ENCODE measurements at places on chromosomes 4 and X. TPM values are rescaled to one million over a fixed set of nuclear protein-coding genes. Genes with fewer than 3 reads are reported as not detected.

DNA sequence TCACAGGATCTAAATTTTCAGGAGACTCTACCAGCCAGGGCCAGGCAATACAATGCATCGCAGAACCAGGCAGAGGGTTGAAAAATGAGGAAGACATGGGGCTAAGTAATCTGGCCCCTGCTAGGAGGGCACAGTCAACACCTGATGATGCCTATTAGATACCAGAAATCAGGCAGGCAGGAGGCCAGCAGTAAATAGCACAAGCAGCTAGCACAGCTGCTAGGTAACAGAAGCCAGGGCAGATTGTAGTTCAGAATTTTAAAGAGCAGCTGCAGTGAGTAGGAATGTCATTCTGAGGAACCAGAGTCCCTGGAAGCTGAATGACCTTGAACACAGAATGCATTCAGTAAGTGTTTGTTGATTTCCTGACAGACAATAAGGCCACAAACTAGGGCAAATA lies 38.8 kb upstream of the TRPC5OS start:
- no peak for DNase-seq

GRCh38 chr4:38865445-38865844 lies 2.2 kb upstream of the FAM114A1 start:
- no peak for DNase-seq

DNA sequence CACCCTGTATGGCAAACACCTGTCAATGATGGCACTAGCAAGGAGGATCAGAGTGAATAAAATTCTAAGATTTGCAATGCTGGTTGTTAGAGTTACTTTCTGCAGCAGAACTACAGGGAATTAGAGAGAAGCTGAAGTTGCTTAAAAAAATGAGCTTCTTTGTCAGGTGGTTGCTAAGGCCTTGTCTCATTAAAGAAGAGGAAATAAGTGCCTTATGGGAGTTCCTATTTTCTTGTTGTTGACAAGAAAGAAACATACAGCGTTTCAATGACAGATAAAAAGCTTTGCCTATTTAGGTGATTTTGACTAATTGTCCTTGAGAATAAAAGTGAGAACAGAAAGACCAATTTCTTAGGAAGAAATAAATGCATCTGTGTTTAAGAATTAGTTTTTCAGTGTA lies 106.0 kb upstream of the ARHGAP24 start:
- no peak for DNase-seq

DNA sequence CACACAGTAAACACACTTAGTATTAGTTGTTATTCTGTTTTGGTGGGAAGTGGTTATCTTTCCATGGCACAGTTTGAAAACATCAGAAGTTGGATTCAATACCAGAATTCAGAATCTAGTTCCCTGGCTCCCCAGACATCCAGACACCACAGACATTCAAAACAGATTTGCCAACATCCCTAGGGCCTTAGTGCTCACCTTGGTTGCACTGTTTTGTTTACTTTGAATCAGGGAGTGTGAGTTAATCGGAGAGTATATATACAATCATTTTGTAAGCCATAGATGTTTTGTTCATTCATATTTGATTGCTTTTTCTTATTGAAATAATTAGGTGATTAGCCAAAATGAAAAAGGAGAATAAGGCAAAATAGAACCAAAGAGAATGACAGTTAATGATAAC lies 324.7 kb upstream of the CLNK start:
- no peak for DNase-seq

The TLR7 gene
- 0.06 TPM for total RNA-seq

The BMX gene
- total RNA-seq, result 0.06 TPM

- no peak for DNase-seq
Observed at GRCh38 chr4:13399257-13399656, 84.9 kb downstream of the RAB28 start.

The CFAP99 gene
- not detected for total RNA-seq

GRCh38 chr4:4477391-4477790 lies 64.5 kb downstream of the STX18 start:
- peak; percentile 41 for DNase-seq

The QDPR gene
- 30.5 TPM for total RNA-seq

DNA sequence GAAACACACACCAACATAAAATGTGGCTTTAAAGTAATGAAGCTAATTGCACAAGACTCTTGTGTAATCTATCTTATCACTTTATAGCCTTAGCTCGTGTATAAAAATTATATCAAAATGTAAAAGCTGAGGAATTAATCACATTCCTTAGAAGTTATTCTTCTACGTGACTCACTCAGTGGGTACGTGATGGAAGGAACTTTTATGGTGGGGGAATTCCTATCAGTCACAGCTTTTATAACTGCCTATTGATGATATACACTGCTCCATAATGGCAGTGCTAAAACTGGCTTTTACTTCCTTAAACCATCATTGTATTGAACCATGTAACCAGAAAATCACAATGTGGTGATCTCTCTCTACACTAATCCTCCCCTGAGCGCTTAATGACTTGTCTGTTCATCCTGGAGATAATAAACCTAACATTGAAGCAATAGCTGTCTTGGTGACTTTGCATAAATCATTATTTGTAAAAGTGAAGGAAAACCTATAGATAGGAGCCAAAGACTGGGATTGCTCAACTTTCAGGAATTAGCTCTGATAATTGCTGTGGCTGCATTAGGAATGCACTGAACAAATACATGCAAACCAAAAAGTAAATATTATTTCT lies 276.7 kb downstream of the GBA3 start:
- DNase-seq, result peak; percentile 29

The CXorf65 gene
- total RNA-seq, result not detected

- no peak for DNase-seq
Observed at GRCh38 chr4:94477227-94477626, 25.5 kb downstream of the PDLIM5 start.

DNA sequence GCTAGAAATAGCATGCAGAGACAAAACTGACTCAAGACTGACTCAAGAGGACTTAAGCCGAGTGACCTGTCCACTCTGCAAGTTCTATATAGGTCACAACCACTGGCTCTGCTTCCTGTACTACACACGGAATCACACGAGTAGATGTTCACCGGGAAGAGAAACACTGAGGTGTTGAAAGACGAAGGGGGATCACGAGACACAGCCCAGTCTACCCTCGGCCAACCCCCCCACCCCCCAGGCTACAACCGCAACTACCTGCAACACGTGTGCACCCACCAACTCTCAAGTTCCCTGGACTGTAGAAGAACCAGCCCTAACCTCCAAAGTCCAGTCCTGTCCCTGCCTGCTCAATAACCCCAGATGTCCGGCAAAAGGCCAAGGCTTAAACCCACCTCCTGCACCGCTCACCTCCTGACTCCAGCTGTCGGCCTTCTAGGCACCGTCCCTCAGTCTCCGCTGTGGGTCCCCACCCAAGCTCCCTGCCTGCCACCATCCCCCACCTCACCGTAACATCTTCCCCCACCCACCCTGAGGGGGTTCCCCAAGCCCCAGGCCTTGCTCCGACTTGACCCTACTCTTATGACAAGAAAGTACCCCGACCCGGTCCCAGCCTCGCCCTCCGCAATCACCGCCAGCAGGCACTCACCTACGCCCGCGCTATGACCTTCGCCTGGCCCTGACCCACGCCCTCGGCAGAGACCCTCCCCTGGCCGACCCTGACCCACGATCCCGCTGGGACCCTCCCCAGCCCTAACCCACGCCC lies 739 bp downstream of the GAK start:
- peak; percentile 11 for DNase-seq

DNA sequence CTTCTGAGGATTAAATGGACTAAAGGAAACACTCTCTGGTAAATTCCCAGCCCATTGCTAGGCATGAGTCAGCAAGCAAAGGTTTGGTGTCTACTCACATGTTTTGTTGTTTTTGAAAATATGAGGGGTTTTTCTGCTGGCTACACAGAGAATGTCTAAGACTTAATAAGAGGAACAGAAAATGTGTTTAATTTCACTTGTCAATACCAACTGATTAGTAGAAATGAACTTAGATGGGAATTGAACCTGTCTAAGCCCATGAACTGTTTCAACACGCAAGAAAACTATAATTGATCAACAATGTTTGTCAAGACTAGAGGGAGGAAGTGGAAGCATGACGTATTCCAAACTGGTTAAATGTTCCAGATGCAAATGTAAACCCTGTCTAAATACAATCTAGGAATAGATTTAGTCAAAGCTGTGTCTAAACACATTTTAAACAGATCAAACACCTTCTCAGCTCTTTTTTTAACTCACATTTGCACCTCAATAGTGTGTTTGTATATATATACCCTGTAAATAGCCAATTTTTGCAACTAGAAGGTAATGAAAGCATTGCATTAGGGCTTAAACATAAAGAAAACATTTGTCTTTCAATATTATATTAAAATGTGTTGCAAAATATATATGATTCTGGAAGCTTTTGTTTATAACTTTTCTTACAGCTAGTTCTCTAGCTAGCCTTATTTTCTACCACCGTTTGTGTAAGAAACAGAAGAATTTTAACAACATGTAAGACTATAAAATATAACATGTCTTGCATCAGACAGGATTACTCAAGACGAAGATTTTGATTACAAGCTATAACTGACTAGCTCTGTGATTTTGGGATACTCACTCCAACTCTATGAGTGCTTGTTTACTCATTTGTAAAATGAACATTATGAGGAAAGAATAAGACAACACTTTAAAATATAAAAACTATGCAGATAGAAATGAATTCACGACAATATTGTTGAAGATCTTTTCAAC lies 607.8 kb downstream of the FSTL5 start:
- DNase-seq, result peak; percentile 24

GRCh38 chr4:71095545-71095944 lies 102.1 kb downstream of the DCK start:
- no peak for DNase-seq

- DNase-seq, result no peak
Observed at GRCh38 chr4:83180431-83180968, 66.0 kb upstream of the PLAC8 start.

- peak; percentile 44 for DNase-seq
Observed at GRCh38 chrX:111040377-111041017, 55.5 kb upstream of the PAK3 start.

DNA sequence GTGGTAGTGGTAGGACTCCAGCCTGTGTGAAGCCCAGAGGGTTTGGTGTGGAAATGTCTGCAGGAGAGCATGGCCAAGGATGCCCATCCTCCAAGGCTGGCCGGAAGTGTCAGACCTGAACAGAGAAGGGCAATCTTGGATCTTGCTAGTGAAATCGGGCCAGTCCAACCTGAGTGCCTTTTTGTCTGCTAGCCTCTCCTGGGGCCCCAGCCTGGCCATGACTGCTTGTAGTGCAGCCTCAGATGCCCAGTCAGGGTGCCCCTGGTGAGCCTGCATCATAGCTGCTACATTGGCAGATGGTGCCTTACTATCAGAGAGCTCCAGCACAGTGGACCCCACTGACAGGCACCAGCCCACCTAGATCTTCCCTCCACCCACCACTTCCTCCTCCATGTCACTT lies 99.3 kb upstream of the PCDH18 start:
- DNase-seq, result no peak

The SMR3B gene
- total RNA-seq, result not detected

- no peak for DNase-seq
Observed at GRCh38 chrX:680062-680461, 49.5 kb downstream of the SHOX start.

- DNase-seq, result no peak
Observed at GRCh38 chrX:81278616-81279015, 76.7 kb downstream of the SH3BGRL start.

The MAGEB2 gene
- 42.1 TPM for total RNA-seq

The IBSP gene
- total RNA-seq, result not detected

DNA sequence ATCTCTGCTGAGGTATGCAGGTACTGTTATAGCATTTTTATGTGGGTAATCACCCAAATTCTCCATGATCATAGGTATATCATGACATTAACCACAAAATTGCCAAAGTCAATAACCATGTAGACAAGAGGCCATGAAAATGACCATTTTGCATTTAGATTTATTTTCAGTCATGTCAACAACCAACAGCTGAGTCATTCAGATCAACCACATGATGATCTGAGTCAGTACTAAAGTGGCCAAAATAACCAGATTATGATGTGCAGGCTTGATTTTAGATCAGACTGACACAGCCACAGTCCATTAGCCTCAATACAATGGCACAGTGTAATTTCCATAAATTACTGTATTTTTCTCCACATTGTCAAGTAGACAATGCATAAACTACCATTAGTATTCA lies 240.5 kb downstream of the GRIA3 start:
- no peak for DNase-seq

The SFRP2 gene
- not detected for total RNA-seq

- no peak for DNase-seq
Observed at GRCh38 chrX:3771766-3772165, 58.3 kb upstream of the PRKX start.

Data from Daoy (cell line).